T-helper 1 cell (primary cell): ENCODE measurements at places on chromosomes 4 and X.

DNA sequence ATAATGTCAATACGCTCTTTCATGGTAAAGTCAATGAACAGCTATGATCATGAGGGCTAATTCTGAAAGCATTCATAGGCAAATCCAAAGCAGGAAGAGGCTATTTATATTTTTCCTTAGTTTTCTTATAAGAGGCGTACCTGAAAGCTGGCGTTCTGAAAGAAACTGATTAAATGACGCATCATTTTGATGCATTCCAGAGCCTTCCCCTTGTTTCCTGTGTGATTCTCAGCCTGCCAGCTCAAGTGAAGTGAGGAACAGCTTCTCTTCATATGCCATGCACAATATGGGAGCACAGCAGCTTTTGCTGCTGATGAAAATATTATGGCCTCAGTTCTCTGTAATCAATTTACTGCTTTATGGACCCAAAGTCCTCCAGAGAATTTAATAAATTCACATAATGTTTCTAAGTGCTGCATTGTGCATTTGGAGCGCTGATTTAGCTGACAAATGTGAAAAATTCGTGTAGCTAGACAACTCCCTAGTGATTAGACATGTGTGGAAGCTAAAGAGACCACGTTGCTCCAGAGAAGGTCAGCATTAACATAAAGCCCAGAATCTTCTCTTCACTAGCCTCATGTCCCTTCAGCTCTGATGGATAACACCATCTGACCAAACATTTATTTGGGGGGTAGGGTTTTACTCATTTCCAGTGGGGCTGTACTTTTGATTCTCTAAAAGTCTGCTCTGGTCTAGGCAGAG, 110.8 kb downstream of the GPAT3 start:
- no peak for DNase-seq

DNA sequence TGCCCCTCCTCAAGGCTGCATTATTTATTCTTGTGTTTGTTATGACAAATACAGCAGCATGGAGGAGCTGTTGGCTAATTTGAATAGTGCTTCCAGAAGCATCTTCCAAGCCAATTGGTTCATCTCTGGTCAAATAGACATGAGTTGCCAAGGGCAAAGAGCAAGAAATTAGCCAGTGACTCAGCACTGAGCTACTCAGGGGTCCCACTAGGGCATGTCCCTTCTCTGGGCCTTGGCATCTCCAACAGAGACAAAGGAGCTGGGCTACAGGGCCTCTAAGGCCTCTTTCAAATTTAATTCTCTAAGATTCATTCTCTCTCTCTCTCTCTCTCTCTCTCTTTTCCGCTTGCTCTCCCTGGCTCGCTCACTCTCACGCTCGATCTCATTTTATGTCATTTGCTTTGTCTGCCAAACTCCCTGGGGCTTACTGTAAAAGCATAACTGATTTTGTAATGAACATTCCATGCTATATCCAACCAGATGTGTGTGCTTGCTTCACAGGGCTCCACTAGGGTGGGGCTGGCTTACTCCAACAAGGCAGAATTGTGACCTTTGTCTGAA, 86.7 kb upstream of the MAGEA4 start:
- DNase-seq, result no peak

DNA sequence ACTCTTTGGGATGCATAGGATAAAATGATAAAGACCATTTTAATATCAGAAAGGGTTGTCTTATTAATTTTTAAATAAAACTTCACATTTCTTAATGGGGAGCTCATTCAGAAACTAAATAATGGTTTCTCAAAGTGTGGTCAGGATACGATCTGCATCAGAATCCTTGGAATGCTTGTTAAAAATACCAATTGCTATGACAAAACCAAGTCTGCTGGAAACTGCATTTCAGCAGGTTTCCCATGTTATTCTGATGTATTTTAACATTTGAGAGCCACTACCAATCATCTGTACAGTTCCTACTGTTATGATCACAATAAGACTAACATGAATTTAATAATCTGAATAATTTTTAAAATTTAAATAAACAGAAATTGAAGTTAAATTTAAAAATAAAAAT, 115.1 kb downstream of the SOWAHB start:
- DNase-seq, result no peak

DNA sequence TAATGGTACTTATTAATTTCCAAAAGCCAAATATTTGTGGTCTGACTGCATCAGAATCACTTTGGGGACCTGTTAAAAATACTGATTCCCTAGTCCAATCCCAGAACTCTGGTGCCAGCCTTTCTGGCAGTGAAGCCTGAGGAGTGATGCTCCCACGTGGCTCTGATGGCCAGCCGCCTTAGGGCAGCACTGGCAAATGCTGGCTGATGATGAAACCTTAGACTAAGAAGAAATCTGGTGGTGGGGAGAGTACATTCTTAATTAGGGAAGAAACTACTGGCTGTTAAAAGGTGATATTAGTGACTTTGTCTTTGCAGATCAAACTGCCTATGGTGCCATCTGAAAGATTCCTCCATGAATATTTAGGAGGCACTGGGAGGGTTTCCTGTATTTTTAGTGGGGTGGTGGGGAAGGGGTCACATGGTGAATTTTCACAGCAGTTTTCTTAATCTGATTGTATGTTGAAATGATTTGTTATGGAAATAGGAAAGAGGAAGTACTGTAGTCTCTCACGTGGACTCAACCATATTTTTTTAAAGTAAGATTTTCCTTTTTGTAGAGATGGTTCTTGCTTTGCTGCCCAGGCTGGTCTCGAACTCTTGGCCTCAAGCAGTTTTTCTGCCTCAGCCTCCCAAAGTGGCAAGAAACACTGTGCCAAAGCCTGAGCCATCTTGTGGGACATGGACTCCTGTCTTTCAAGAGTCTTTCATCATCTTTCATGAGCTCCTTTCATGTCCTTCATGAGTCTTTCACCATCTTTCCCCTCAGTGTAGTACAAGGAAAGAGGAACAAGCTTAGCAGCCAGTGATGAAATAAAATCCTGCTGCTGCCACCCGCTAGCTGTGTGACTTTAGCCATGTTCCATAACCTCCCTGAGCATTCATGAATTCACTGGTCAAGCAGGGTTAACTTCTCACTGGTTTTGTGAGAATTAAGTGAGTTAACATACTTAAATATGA, 90.8 kb downstream of the ZNF330 start:
- DNase-seq, result no peak

GRCh38 chrX:20399728-20400414, 133.2 kb upstream of the RPS6KA3 start:
- no peak for DNase-seq

DNA sequence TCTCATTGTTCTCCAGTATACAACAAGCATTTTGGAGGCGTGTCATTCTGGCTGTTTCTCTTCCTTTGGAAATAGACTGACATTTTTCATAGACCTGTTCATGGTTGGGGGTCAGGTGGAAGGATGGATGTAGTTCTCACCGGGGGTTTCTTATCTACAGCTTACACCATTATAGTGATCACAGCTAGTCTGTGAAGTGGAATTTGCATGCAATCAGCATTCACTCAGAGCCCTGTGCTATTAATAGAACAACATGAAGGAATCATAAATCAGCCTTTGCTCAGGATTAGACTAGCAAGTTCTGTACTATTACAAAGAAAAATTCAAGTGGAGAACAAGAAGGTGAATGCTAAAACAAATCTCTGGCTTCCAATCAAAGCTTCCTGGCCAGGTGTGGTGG, 132.6 kb upstream of the PUDP start:
- no peak for DNase-seq

- no peak for DNase-seq
These were observed 116.4 kb upstream of the IGSF1 start for GRCh38 chrX:131405497-131405896.

DNA sequence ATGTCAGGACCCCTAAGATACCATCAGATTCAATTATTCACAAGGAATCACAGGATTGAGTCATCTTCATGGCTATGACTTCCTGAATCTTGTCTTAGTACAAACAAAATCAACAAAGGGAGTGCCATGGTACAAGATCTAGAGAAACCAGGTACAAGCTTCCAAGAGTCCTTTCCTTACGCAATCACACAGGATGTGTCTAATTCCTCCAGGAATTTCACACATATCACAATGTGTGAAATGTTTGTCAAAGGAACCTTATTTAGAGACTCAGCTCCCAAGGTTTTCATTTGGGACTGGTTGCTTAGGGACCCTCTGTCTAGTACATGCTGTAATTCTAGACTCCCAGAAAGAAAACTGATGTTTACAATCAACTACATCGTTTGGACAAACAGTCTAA, 83.0 kb downstream of the MAB21L2 start:
- DNase-seq, result no peak

DNA sequence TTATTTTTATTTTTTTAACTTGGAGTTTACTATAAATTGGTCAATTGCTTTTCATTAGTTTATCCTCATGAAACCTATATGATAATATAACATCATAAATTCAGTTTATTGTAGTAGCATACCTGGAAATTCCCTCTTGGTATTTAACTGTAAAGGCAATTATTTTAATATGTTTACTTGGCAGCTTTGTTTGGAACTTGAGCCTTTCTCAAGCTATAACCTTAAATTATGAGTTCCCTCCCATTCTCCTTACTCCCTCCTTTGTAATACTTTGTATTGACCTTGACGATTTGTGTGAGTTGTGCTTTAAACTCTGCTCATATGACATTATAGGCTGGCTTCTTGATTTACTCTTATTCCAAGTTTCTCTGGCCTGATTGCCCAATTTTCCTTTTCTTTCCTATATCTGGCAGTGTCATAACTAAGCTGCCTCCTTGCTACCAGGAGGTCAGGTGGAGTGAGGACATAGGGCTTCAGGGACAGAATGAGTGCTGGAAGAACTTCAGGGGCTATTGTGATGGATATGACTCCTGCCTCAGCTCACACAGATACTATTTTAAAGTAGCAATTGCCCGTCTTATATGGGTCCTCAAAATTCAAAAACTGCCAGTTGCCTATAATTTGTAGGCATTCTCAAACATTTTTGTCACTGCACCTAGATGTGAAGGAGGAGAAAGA, 77.7 kb downstream of the RAP1GDS1 start:
- no peak for DNase-seq

DNA sequence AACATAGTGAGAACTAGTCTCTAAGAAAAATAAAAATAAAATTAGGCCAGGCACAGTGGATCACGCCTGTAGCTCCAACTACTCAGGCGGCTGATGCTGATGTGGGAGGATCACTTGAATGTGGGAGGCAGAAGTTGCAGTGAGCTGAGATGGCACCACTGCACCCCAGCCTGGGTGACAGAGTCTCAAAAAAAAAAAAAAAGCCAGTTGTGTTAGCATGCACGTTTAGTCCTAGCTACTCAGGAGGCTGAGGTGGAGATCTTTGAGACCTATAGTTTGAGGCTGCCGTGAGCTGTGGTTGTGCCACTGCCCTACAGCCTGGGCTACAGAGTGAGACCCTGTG, 2.5 kb downstream of the DCK start:
- DNase-seq, result peak; percentile 37
